Kasumi-1 (cell line): ENCODE measurements at places on chromosomes 4 and X.

DNA sequence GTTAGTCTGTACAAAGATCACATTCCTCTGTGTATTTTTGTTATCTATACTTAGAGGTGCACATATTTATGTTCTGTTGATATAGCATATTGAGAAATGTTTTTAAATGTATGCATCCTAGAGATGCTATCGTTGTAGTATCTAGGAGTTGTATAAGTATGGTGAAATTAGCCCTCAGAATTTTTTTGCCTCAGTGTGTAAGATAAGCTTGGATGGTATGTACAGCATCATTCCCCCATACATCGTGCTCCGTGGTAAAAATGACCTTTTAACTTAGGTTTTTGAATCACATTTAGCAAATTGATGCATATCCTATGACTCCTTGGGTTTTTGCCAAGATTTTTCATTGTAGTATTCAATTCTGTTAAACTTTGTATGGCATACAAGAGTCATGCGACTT lies 113.5 kb downstream of the RPA4 start:
- DNase-seq = no peak

GRCh38 chrX:39689376-39690104 lies 408.2 kb downstream of the BCOR start:
- DNase-seq = no peak

DNA sequence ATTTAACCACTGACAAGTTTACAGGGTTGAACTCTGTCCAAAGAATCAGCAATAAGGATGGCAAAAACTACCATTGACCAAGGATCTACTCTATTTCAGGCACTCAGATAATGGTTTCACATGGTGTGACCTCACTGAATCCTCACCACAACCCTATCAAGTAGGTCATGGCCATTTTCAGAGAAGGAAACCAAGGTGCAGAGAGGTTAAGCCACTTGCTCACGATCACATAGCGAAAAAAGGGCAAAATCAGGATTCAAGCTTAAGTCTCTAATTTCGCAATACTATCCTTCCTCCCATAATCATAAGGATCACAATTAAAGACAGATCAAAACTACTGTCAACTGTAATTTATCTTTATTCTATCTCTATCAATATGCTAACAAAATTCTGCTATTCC lies 191.0 kb upstream of the AFF2 start:
- no peak for DNase-seq

GRCh38 chr4:38734911-38735310 lies 47.9 kb downstream of the TLR10 start:
- no peak for DNase-seq

- no peak for DNase-seq
Observed at GRCh38 chrX:138866643-138867042, 155.1 kb upstream of the FGF13 start.
